ENCODE measurements at places on chromosomes 13 and 19.

DNA sequence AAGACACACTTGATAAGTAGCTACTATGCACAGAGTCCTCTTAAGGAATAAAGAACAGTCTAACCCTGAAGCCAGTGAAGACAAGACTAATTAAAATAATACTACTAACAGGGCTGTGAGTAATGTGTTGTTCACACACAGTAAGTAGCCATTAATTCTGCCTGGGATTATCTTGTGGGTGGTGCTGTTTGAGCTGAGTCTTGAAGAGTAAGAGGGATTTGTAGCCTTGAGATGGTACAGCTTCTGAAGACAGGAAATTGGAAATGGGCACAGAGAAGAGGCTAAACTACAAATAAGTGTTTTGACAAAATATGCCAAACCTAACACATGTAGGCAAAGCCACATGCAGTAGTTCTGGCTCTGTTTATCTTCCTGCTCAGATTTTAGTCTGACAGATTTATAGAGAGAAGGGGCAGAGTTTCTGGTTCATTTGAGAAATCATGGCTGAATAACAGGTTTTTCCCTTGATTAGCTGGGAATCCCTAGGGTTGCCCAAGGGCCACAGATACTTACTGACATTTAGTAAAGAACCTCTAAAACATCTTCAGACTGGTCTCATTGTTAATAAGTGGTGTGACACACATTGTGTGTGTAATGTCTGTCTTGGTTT, 38.0 kb downstream of the ITGBL1 start:
- no peak for DNase-seq

- DNase-seq: no peak
These were observed 152.1 kb downstream of the DACH1 start for GRCh38 chr13:71714802-71715375.

DNA sequence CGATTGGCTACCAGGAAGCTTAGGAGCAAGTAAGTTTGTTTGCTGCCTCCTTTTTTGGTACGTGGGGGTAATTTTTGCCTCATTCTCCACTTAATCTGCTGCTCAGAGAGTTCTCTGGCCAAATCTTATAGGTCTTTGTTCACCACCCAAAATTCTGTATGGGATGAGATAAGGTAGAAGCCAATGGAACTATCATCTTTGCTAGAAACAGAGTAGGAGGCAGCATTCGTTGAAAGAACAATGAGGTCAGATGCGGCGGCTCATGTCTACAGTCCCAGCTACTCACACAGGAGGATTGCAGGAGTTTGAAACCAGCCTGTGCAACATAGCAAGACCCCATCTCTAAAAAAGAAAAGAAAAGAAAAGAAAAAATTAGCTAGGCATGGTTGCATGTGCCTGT, 5.0 kb upstream of the DNAAF3 start:
- no peak for DNase-seq

- DNase-seq: no peak
These were observed 126.1 kb upstream of the SOX1 start for GRCh38 chr13:111940892-111941291.

DNA sequence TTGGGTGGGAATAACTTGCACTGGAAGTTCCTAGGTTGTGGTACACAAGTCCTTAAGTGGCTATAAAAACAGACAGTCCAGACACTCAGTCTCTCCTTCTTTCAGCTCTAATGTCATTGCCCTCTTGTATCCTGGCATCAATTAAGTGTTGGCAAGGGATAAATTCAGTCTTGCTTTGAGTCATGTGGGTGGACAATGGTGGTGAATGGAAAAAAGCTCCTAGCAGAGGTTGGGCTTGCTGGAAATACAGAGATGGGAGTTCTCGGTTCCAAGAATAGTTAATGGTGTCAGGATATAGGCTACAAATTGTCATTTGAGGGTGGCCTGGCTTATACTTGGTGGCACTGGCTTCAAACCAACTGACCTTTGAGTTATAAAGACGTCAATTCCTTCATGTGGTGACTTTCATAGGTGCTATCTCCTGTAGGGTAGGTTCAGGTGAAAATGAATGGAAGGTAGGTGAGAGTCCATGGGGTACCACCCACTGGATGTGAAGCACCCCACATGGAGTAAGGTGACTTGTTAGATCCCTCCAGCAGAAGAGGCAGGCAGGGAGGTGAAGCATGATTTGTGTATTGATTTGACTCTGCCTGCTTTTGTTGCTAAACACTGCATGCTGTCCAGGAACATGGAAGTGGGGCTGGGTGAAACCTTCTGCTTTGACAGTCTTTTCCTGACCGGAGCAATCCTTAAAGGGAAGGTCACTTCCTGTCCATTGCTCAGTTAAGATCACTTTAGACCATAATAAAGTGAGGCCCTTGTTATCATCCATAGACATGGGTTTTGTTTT, 102.0 kb downstream of the LACC1 start:
- DNase-seq: no peak

GRCh38 chr13:25494698-25495411, 123.1 kb downstream of the ATP8A2 start:
- DNase-seq: no peak

DNA sequence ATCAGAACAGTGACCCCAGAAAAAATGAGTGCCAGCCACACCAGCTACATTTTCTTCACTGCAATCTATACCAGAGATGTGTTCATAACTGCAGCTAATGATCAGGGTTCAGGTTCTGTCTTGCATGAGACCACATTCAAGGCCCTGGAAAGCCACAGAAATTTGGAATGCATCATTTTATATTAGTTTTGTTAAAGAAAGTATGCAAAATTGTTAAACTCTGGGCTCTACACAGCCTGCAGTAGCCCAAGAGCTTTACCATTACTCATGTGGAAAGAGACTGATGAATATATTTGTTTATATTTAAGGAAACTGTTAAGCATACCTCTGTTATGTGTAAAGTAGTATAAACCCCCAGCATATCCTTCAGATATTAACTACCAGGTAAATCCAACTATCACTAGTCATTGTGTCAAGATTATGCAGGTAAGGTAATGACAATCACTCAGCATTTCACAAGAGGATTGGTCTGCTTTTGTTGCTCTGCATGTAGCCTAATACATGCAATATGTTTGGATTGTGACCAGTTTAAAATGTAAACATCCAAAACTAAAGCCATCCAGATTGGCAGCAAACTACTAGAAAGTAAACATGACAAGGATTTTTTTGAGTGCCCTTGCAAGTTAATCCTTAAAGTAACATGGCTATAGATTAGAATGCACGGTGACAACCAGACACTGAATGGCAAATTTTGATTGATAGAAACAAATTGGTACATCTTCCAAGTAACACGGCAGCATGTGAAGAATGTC, 429.1 kb upstream of the ARGLU1 start:
- no peak for DNase-seq

GRCh38 chr13:93959796-93960533, 519.5 kb downstream of the DCT start:
- no peak for DNase-seq

DNA sequence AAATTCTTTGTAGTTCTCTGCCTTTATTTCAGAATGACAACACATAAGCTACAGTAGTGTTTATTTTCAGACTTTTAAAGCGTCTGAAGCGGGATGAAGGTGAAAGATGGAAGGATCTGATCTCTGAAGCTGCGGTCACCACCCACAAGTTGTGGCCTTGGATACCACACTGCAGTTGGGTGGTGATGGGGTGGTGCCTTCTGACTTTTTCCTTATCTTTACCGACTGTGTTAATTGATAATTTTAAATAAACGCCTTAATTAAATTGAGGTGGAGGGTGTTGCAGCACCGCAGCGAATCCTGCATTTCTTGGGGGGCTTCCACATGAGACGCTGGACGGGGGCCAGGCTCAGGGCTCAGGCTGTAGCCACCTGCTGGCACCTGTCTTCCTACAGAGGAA, 1.3 kb downstream of the TFDP1 start:
- no peak for DNase-seq

GRCh38 chr19:41431426-41432386, 4.5 kb upstream of the B3GNT8 start:
- no peak for DNase-seq

GRCh38 chr19:19580418-19580817, 38.1 kb downstream of the PBX4 start:
- no peak for DNase-seq

GRCh38 chr13:42808341-42808940, 27.1 kb downstream of the FAM216B start:
- no peak for DNase-seq

- DNase-seq: no peak
These were observed 206.3 kb downstream of the FOXO1 start for GRCh38 chr13:40460116-40460515.

DNA sequence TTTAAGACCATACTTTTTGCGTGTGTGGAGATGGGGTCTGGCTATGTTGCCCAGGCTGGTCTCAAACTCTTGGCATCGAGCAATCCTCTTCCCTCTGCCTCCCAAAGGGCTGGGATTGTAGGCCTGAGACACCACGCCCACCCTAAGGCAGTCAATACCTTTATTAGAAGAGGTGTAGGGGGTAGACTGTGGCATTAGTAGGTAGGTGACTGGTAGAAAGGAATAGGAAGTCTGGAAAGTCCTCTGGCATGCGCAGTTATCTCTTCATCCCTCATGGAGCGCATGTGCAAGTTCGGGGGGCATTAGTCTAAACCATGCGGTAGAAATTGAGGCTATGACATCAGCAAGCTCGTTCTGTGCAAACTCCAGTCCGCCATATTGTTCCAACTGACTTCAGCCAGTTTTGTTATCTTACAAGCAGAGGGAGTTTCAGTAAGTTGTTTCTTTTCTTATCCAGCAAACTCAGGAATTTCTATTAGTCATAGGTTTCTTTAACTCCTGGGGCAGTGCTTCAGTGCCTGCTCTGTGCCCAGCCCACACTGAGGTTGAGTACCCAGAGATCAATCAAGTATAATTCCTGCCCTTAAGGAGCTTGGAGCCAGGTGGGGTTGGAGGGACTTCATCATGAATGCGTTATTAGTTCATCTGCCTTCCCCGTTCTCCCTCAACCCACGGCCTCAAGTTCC, 7.3 kb upstream of the RANBP3 start:
- no peak for DNase-seq

DNA sequence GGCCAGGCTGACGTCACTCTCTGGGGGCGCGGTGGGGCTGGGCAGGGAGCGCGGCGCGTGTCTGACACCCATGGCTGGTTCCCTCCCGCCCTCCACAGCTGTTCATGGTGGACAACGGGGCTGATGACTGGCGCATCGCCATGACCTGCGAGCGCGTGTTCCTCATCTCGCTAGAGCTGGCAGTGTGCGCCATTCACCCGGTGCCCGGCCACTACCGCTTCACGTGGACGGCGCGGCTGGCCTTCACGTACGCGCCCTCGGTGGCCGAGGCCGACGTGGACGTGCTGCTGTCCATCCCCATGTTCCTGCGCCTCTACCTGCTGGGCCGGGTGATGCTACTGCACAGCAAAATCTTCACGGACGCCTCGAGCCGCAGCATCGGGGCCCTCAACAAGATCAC, 14.7 kb downstream of the KCNN1 start:
- DNase-seq: no peak

GRCh38 chr19:43809762-43810696, 7.8 kb upstream of the LYPD5 start:
- DNase-seq: peak; percentile 20

- no peak for DNase-seq
These were observed 416.3 kb downstream of the LIG4 start for GRCh38 chr13:107799001-107799400.

DNA sequence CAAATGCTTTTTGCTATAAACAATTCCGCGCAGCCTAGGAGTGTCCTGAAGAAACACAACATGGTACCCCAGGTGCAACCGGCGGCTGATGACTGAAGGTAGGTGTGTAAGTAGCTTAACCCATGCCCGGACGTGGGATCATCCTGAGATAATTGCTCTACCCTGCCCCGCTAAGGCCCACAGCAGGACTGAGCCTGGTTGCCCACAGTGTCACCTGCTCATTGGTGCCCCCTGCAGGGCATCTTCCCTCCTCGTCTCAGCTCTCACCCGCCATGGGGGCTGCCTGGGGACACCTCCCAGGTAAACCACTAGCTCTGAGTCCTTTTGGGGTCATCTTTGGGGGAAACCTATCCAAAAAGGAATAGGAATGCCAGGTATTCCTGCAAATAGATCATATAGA, 22.3 kb downstream of the TMEM161A start:
- no peak for DNase-seq

DNA sequence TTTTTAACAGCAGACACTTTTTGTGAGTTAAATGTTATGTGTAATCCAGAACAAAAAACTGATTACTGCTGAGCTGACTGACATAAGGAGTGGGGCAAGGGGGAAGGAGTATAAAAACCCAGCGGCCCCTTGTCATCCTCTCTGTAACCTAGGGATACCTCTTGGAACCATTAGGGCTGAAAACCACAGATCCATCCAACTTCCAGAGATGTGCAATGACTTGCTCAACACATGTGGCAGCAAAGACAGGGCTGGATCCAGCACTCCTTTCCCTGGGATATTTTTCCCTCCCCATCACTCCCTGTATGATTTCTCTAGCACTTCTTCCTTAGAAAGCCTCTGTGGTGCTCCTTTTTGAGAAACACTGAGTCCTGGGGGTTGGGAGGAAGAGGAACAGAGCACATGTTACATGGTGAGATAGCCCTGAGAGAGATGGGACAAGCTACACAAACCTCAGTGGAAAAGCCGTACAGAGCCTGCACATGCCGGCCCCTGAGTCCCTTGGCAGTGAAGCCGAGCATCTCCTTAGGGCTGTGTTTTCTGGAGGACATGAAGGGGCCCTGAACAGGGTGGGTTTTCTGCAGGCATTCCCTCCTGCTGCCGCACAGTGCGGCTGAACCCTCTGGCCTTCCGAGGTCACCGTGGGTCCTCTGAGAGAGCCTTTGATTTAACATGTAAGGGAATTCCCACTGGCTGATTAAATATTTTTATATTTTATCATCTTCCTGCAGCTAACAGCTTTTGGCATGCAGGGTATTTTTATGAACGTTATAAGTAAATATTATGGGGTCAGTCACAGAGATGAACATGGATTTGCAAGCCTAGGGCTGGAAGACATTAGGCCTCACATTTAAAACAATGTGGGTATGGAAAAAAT, 219.9 kb downstream of the COG6 start:
- no peak for DNase-seq

- DNase-seq: no peak
These were observed 12.9 kb downstream of the NACC1 start for GRCh38 chr19:13130886-13131490.

DNA sequence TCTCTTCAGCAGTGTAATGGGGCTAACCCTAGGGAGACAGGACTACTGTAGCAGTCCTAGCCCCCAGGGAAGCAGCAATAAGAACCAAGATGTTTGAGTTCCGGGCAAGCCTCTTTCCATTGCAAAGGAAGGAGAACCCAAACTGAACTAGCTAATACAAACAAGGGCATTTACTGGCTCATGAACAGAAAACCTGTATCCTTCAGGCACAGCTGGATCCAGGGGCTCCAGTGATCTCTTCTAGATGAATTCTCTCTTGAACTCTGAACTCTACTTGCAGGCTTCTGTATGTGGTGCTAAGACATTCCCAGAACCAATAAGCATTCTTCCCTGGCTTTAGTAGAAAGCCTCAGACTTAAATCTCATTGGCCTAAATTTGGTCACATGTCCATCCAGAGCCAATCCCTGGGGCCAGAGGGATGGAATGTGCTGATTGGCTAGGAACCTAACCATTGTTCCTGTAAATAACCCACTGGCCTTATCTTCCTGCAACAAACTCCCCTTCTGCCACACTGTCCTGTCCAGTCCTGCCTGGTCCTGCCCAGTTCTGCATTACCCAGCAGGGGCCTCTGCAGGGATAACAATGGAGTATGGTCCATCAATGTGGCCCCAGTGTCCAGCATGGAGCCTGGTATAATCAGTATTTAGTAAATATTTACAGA, 3.9 kb upstream of the PODNL1 start:
- DNase-seq: no peak

GRCh38 chr19:4575267-4576015, 16.0 kb upstream of the SEMA6B start:
- DNase-seq: peak; percentile 97

Data from fibroblast of skin of left quadriceps (primary cell).